ENCODE measurements at places on chromosomes 5 and 9.

GRCh38 chr9:108219664-108220063 lies 636.1 kb downstream of the ACTL7B start:
- DNase-seq: no peak

DNA sequence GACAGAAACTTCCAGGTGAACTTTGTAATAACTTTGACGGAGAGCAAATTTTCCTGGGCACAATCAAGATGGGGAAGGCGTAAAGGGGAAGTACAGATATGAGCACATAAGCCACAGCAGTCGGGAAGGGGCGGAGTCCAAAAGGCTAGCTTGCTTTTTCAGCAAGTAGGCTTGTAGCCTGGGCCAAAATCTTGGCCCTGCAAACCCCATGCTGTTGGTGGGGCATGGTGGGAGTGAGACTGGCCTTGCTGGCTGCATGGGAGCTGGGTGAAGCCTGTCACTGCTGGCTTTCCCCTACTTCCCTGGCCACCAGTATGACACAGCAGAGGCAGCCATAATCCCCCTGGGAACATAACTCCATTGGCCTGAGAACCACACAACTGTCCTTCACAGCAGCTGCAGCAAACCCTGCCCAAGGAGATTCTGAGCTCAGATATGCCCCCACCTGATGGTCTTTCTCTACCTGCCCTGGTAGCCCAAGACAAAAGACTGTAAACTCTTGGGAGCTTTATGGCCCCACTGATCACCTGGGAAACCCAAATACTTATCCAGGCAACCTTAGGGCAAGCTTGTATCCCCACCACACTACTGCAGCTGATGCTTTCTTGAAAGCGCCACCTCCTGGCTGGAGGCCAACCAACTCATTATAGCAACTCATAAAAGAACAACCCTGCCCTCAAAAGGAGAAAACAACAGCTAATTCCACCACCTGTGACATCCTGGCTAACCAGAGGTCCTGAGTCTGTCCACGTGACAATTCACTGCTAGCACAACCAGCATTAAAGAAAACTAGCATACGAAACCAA lies 24.0 kb downstream of the DCTN4 start:
- DNase-seq: peak; percentile 45

- no peak for DNase-seq
Observed at GRCh38 chr9:14179449-14179848, 134.5 kb downstream of the NFIB start.

- DNase-seq: no peak
Observed at GRCh38 chr5:141508798-141509611, 20.1 kb downstream of the PCDHGC5 start.

DNA sequence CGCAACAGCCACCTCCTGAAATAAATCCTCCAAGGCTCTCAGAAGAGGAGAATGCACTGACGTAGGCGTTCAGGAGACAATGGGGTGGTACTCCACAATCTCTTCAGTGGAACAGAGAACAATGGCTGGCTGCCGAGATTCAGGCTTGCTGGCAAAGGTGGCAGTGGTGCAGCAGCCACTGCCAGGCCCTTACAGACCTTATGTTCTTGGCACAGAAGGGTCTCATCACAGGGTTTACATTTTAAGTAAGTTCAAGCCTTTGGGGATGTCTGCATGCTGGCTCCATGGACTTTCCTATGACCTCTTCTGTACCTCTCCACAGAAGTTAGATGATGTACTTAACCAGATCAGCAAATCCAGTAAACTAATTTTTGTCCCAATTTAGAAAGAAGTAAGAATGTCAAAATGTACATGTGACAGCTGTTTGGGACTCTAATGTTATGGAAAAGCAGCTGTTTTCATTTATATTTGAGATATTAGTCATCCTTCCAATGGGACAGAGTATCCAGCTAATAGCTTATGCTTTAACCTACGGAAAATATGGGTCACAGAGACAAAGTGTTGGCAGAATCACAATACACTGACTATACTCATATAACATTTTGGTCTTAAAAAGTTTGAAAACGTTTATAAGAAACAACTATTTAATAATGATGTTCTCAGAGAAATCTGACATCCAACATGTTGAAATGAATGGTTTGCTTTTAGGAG lies 180.9 kb downstream of the MAPKAP1 start:
- no peak for DNase-seq

- DNase-seq: no peak
Observed at GRCh38 chr9:135948968-135949367, 12.2 kb downstream of the UBAC1 start.

DNA sequence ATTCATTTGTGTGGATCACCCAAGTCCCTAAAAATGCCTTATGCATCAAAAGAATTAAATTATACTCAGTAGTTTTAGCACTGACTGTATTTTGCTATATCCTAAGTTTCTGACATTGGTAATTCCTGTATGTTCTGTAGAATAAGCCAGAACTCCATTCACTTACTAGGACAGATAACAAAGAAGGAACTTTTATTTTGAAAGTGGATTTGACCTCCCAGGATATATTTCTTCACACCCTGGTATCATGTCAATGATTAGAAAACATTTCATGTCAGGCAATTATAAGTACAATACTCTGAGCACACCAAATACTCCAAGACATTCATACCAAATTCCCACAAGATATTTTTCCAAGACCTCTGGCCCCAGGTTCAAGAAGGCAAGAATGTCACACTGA lies 28.7 kb upstream of the MYOT start:
- DNase-seq: no peak

GRCh38 chr5:140250386-140250785 lies 52.5 kb downstream of the PFDN1 start:
- DNase-seq: no peak

GRCh38 chr9:87836951-87837705 lies 45.5 kb upstream of the SPATA31E1 start:
- DNase-seq: no peak

GRCh38 chr9:106784076-106784475 lies 78.9 kb upstream of the ZNF462 start:
- no peak for DNase-seq

Data from Jurkat, Clone E6-1 (cell line).